CD4-positive, alpha-beta T cell treated with Interleukin-6 at 100 ng/mL for 8 hours (primary cell): ENCODE measurements at places on chromosomes 3 and 15.

- DNase-seq, result no peak
Measured at GRCh38 chr15:66524838-66525237, 19.7 kb downstream of the ZWILCH start.

GRCh38 chr15:33374226-33374914 lies 63.6 kb downstream of the RYR3 start:
- no peak for DNase-seq

DNA sequence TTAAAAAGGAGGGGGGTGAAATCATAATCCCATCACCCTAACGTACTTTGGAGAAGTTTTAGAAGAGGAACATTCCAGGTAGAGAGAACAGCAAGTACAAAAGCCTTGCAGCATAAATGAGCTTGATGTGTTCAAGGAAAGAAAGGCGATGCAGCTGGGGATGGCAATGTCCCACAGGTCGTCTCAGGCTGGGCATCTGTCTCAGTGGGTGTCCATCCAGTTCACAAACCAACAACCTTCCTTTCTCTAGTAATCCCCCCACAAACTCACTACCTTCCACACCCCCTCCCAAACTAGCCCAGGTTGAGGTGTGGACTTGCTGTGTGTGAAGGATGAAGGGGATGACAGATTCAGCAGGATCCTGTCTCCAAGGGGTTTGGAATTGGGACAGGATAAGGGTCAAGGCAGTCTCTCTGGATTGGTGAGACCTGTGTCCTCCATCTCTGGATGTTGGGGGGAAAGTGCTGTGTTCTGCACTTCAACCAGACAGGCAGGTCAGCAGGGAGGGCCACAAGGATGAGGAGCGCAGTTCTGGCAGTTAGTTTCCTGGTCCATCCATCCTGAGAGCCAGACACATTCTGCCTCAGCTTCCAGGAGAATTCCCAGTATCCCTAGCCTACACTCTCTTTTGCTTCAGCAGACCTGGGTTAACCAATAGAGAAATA lies 1.7 kb upstream of the ESYT3 start:
- no peak for DNase-seq

- no peak for DNase-seq
Measured at GRCh38 chr3:161295325-161295724, 74.2 kb downstream of the NMD3 start.

- DNase-seq, result no peak
Measured at GRCh38 chr3:16140116-16140893, 34.2 kb upstream of the GALNT15 start.

GRCh38 chr15:28917791-28918140 lies 32.0 kb downstream of the APBA2 start:
- no peak for DNase-seq

GRCh38 chr3:31724651-31725050 lies 191.9 kb downstream of the STT3B start:
- no peak for DNase-seq

- no peak for DNase-seq
Measured at GRCh38 chr3:44330444-44330843, 8.1 kb upstream of the TCAIM start.
